ENCODE measurements at places on chromosomes 5 and 9. TPM values are rescaled to one million over a fixed set of nuclear protein-coding genes. Genes with fewer than 3 reads are reported as not detected.

FAM78A gene
- total RNA-seq, result 8.4 TPM

DNA sequence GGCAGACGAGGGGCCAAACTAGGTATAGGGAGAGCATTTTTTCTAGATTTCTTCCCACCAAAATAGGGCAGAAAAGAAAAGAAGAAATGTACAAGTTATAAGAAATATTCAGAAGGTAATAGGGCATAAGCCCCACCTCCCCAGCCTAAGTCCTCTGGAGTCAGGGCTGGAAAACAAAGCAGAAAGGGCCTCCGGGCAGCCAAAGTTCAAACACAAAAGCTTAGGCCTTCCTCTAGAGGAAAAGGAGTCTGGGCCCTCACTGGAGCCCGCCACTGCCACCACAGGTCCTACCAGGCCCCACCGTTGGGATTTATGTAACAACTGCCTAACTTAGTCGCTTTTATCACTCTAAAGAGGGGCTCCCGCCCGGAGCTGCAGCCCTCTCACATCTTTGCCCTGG is 27.6 kb downstream of the TBC1D2 start:
- H3K27ac ChIP-seq, result no peak overlapping the region
- no peak overlapping the region for H3K4me3 ChIP-seq
- H3K4me1 ChIP-seq, result no peaks in the 10 kb centered on the region

- no peaks in the 10 kb centered on the region for H3K4me1 ChIP-seq
- no peak overlapping the region for H3K27ac ChIP-seq
- H3K36me3 ChIP-seq, result no peaks in the 10 kb centered on the region
- H3K4me3 ChIP-seq, result peak overlapping the region; percentile 4
These were observed 110.7 kb upstream of the MAMDC2 start for GRCh38 chr9:69932901-69933300.

- H3K36me3 ChIP-seq, result no peaks in the 10 kb centered on the region
- no peak overlapping the region for H3K4me3 ChIP-seq
- DNase-seq, result no peak
- H3K27me3 ChIP-seq, result no peaks in the 10 kb centered on the region
These were observed 871.7 kb upstream of the TYRP1 start for GRCh38 chr9:11821306-11821975.

GRCh38 chr5:163604013-163604412 is 98.6 kb downstream of the MAT2B start:
- no peaks in the 10 kb centered on the region for H3K36me3 ChIP-seq
- no peak overlapping the region for H3K27ac ChIP-seq
- H3K27me3 ChIP-seq, result no peaks in the 10 kb centered on the region
- no peaks in the 10 kb centered on the region for H3K4me1 ChIP-seq

GRCh38 chr9:5193345-5193744 is 7.9 kb upstream of the INSL6 start:
- DNase-seq, result no peak
- no peaks in the 10 kb centered on the region for H3K4me1 ChIP-seq
- H3K27ac ChIP-seq, result no peak overlapping the region
